ENCODE measurements at places on chromosomes 5 and 9.

GRCh38 chr5:31751610-31752009, 112.7 kb downstream of the PDZD2 start:
- DNase-seq: no peak

DNA sequence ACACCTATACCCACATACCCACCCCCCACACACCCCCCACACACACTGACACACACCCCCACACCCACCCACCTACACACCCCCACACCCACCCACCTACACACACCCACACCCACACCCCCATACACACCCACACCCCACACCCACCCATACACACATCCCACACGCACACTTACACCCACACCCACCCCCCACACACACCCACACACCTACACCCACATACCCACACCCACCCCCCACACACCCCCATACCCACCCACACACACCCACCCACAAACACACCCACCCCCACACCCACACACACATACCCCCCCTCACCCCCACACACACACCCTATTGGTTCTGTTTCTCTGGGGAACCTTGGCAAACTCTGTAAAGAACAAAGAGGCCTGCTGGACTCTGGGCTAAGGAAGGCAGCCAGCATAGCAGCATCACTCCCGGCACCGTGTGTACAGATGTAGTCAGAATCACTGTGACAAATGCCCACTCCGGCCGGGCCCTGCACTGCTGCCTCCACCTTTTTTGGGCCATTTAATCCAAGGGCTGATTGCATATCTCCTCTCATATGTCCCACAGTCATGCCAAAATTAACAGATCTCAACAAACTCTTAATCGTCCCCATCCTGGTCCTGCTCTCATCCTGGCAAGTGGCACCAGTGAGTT, 42.3 kb downstream of the COL23A1 start:
- no peak for DNase-seq

DNA sequence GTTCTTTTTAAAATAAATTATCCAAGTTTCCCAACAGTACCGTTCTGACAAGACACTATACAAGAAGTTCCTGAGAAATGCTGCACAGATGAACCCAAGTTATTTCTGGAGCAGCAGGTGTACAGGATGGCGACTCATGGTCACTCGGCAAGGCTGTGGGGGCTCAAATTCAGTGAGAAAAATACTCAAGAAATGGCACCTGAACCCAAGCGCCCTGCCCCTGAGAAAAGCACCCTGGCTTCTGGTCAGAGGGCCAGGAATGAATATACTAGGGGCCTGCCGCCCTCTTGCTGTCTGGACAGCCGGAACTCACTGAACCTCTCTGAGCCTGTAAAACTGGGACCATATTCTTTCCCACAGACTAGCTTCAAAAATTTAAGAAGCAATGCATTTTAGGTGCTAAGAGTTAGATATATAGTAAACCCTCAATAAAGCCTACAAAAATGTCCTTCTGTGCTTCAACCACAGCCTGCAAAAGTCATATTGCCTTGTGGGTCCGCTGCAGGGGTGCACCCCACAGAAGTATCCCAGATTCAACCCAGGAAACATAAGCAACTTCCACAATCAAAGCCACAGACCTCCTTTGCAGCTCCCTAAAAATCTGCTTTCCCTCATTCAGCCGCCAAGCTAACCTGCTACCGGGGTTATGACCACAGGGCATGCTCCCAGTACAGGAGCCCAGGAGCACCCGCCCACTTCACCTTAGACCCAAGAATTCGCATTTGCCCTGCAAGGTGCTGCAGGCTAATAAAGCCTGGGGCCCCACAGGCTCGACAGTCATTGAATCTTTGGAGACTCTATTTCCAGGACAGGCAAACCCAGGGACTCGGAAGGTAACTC, 1.4 kb downstream of the RAPGEF1 start:
- no peak for DNase-seq

GRCh38 chr5:9062873-9063272, 483.0 kb downstream of the SEMA5A start:
- DNase-seq: no peak

- DNase-seq: peak; percentile 62
These were observed 124.6 kb downstream of the GPBP1 start for GRCh38 chr5:57298295-57298984.

DNA sequence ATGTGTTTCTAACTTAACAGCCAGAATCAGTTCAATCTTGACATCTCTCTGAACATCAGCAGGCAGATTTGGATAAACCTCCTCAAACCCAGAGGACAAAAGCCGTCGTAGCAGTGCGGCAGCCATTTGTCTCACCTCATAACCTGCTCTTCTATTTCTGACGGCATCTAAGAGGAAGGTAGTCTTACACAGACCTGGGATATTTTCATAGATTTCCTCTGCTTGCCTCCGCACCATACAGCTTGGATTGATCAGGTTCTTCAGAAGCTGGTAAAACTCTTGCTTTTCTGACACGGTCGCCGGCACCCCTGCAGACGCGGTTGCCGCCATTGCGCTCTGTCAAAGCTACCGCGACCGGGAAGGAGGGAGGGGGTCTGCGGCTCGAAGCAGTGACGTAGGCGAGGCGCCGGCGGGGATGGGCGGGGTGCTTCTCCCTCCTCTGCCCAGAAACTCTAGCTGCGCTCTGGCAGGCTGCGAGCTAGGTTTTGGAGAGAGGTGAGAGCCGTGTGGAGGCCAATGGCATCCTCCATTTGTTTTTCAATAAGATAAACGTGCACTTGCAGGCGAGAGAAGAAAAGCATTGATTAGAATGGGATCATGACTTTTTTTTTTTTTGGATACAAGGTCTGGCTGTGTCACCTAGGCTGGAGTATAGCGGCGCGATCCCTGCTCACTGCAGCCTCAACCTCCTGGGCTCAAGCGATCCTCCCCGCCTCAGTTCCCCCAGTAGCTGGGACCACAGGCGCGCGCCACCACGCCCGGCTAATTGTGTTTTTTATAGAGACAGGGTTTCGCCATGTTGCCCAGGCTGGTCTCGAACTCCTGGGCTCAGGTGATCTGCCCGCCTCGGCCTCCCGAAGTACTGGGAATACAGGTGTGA, at the start of gene RANBP6:
RANBP6 (minus strand) TSS at position 347 of the 880 bp plus-strand sequence; CDS start at position 330, 17 bp downstream.
- DNase-seq: peak; percentile 89

DNA sequence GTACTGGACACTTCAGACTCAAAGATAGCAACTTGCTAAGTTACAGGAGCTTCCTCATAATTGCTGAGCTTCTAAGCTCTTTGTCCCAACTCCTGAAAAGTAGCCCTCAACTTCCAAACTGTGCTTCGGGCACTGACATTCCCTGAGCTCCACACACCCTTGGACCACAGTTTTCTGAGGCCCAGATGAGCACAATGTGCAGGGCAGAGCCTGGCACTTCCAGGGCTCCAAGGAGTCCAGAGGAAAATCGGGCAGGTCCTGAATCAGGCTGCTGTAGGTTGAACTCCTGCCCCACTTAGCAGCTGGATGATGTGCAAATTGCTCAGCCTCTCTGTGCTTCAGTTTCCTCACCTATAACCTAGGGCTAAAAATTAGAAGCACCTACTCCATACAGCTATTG, 54.6 kb upstream of the KCNIP1 start:
- DNase-seq: no peak

- no peak for DNase-seq
These were observed 333.5 kb downstream of the CHSY3 start for GRCh38 chr5:130237721-130238120.

- no peak for DNase-seq
These were observed 383.3 kb upstream of the SLC30A5 start for GRCh38 chr5:68710514-68710913.

DNA sequence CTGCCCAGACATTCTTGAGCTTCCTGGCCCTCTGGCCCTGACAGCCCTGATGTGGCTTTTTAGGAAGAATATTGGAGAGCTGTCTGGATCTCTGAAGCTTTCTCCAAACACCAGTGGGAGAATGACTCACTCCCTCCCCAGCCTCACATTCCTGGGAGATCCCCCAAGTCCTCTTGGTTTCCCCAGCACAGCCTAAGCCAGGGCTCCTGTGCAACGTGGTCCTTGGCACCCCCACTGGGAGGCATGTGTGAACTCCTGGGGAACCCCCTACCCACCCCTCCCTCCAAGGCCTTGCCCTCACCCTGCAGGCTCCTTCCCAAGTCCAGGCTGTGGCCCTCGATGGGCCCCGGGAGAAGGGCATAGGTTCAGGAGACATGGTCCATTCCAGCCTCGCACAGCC, 12.7 kb downstream of the GLIPR2 start:
- DNase-seq: no peak

DNA sequence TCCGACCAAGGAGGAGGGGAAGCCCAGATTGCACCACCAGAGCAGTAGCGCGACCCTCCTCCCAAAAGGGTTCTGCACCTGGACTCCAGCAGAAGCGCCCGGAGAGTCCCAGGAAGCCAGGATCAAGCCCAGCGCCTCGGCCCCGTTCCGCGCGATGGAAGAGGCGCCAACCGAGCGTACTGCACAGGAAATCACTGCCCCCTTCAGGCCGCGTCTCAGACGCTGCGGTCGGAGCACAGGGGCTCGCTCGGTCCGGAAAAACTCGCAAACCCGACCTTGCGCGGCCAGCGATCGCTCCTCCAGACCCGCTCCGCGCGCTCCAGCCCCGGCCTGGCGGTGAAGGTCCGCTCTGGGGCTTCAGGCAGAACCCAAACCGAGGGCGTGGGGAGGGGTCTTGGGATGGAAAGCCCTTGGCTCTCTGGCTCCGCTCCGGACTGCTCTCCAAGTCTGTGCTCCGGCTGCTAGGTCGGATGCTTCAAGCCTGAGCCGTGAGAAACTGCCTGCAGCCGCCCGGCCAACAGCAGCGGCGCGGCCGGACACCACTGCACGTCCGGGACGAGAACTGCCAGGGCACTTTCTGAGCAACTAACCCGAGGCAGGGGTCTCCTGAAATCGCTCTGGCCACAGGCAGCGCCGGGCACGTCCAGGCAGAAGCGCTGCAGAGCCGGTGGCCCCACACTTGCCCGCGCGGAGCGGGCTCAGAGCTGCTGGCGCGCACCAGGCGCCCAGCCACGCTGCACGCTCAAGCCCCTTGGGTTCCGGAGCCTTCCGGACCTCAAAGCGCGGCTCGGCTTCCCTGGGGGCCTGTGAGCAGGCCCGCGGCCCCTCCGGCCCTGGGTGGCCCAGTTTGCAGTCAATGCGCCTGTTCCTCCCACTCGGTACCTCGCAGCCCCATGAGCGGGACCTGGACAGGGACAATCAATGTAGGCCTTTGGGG, 1.3 kb downstream of the GABBR2 start:
- DNase-seq: peak; percentile 23

DNA sequence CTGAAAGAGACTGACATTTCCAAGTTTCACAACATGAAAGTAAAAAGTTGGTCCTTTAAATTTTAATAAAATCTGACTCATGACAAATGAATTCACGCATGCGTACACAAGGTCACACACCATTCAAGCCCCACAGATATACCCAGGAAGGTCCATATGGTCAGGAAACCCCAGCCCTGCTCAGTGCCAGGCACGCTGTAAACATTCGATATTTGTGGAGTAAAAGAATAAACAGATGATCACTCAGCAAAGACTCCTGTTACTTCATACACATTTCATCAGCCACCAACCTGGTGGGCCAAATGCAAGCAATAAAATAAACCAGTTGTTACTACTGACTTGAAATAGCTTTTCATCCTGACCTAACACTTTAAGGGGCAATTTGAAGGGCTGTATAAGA, 158.0 kb upstream of the RETREG1 start:
- DNase-seq: no peak

DNA sequence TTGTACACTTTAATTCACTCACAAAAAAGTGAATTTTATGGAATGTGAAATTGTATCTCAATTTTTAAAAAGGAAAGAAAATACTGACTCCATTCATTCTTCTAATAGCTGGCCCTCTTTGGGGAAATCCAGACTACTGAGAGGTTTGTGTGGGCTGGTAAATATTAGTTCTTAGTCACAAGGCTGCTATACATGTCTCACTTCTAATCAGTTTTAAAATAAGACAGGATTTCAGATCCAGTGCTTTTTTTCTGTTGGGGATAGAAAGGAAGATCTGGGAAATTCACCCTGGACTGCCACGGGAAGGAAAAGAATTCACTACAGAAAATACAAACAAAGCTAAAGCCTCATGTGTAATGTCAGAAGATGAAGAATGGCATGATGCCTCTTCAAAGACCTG, 32.7 kb upstream of the ADAMTSL1 start:
- no peak for DNase-seq

- no peak for DNase-seq
These were observed 104.8 kb upstream of the ERCC6L2 start for GRCh38 chr9:95770653-95771131.

Measured in stimulated activated CD4-positive, alpha-beta T cell treated with anti-CD3 and anti-CD28 coated beads, Interleukin-12 subunit alpha, Interleukin-12 subunit beta, amount 100 ng/mL, for 48 hours (primary cell).